ENCODE measurements at places on chromosomes 7 and 10.

- no peak for DNase-seq
These were observed 1177.4 kb upstream of the PHF14 start for GRCh38 chr7:9796241-9796640.

- DNase-seq, result no peak
These were observed 273.6 kb downstream of the DYNC1I1 start for GRCh38 chr7:96045919-96046318.

DNA sequence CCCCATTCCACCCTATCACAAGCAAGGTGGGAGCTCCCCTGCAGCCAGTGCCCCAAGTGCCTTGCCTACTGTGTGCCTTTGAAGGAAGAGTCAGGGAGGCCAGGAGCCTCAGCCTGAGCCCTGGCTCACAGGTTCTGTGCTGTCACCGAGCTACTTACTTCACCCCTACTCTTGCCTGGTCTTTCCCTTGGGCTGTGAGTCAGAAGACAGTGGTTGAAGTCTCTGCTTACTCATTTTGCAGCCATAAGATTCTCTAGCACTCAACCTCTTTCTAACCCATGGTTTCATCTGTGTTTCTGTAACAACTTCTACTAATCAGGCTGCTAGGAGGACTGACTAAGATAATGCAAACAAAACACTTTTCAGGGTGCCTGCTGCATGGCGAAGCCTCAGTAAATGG lies 114.5 kb downstream of the PLCE1 start:
- no peak for DNase-seq

- no peak for DNase-seq
These were observed 42.2 kb downstream of the BMPR1A start for GRCh38 chr10:86798611-86799010.

DNA sequence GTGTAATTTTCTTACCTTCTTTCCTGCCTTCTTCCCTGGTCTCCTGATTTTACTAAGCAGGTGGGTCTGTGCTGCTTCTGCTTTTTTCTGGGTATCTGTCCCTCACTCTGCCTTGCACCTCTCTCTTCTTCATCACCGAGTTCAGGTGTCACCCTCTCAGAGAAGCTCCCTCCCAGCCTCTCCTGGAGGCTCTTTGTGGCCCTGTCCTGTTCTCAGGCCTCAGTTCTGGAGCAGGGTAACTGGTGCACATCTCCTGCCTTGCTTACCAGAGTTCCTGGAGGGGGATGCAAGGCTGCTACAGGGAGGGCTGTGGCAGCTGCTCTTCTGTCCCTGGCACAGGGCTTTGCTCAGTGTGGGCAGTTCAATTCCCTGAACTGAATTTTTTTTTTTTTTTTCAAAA lies 66.1 kb downstream of the RBM33 start:
- no peak for DNase-seq

DNA sequence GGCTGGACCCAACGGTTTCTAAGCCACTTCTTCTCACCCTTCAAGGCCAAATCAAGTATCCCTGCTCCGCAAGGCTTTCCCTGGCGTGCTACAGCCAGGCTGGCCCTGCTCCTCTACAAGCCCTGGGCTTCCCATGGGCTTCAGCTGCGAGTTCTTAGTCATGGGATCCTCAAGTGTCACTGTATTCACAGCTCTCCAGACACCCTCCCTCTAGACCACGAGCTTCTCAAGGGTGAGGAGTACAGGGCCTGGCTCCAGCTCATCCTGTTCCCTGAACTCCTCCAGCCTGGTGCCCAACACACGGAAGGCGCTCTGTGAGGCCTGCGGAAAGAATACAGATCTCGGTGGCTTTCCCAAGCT lies 38.8 kb downstream of the FAM53B start:
- DNase-seq, result no peak

DNA sequence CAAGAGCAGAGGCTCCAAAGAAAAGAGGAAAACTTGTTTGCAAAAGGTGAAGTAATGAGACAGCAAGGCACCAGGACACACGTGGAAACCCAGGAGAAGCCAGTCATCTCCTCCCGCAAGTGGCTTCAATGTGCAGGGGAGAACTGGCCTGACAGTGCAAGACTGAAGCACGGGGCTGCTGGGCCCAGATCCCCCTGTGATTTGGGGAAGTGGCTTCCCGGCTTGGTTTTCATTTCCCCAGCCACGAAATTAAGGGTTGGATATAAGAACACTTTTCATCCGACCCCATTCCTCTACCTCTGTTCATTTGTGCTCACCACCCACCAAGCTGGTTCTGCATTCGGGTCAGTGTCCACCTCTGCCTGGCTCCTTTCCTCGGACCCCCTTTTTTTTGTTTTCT lies 306.4 kb downstream of the FGFR2 start:
- DNase-seq, result no peak

- DNase-seq, result no peak
These were observed 71.3 kb downstream of the AP3M1 start for GRCh38 chr10:74079028-74079935.

DNA sequence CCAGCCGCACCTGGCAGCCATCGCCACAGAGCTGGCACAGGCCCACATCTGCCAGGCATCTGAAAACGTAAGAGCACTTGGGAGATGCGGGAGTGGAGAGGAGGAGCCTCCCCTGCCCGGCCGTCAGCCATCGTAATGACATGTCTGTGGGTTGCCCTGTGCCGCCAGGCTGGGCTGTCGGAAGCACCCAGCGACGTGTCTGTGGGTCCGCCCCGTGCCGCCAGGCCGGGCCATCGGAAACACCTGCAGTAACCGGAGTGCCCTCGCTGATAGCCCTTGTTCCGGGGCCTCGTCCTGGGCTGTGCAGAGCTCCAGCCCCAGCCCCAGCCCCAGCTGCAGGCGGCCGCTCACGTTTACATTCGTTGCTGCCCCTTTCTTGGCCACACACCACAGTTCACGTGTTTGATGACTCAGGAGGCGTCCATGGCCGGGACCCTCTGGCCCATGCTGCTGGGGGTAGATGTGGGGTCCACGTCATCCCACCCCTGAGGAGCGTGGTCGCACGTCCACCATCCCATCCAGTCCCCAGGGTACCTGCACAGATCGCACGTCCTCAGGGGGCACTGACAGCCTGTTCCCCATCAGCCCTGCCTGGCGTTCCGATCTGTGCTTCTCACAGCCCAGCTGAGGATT lies 30.0 kb upstream of the PRKAR1B start:
- no peak for DNase-seq
